ENCODE measurements at places on chromosomes 2 and 18.

GRCh38 chr2:45699032-45699658 lies 47.7 kb downstream of the PRKCE start:
- DNase-seq, result peak; percentile 89

GRCh38 chr18:37299471-37300304 lies 265.9 kb downstream of the CELF4 start:
- peak; percentile 47 for DNase-seq

- no peak for DNase-seq
These were observed 122.1 kb upstream of the RMDN2 start for GRCh38 chr2:37802899-37803379.

GRCh38 chr2:1744151-1744445 lies 217 bp downstream of the PXDN start:
- no peak for DNase-seq

GRCh38 chr18:51342815-51343214 lies 145.3 kb upstream of the MEX3C start:
- DNase-seq, result peak; percentile 12

DNA sequence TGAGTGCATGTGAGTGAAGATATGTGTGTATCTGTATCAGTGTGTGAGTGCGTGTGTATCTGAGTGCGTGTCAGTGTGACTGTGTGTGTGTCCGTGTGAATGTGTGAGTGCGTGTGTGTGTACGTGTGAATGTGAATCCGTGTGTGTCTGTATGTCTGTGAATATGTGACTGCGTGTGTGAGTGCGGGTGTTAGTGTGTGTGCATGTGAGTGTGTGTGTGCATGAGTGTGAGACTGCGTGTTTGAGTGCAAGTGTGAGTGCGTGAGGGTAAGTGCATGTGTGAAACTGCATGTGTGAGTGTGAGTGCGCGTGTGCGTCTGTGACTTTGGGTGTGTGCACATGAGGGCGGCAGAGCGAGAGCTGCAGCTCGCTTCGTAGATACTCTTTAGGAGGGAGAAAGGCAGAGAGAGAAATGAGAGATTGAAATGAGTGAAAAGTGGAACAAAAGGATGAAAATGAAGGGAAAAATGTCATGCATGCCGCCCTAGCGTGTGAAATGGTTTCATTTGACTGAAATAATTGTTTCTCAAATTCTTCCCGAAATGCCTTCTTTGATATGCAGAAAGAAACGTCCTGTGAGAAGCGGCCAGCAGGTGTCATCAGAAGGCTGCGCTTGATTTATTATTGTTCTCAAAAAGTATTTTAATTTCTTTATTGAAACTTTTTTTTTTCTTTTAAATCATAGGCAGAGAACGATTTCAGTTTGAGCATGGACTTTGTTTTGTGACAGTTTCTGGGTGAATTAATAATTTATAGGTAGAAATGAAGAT lies 25.6 kb downstream of the ZNF407 start:
- no peak for DNase-seq

Data from RKO (cell line).